Hippocampal formation (tissue), 2 donors: ENCODE measurements at places on chromosomes 7 and 10.

DNA sequence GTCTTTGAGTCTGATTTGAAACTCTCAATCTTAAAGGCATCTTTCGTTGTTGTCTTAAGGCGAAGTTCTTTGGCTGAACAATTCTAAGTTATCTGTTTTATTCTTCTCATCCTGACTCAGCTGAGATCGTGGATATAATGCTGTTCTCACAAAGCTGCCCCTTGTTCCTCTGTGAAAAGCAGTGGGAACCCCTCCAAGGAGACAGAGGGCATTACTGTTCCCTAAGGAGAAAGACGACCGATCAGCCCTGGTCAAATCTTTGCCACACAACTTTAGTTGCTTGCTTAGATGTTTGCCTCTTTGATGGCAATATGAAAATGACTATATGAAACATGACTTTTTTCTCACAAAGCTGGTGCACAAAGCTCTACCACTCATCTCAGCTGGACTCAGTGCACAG is 1016.7 kb downstream of the REEP3 start:
- peak; percentile 35 for DNase-seq

GRCh38 chr10:117260084-117260483 is 19.2 kb downstream of the SLC18A2 start:
- no peak for DNase-seq

- DNase-seq, result no peak
Measured at GRCh38 chr7:89064831-89065230, 269.3 kb upstream of the TEX47 start.

DNA sequence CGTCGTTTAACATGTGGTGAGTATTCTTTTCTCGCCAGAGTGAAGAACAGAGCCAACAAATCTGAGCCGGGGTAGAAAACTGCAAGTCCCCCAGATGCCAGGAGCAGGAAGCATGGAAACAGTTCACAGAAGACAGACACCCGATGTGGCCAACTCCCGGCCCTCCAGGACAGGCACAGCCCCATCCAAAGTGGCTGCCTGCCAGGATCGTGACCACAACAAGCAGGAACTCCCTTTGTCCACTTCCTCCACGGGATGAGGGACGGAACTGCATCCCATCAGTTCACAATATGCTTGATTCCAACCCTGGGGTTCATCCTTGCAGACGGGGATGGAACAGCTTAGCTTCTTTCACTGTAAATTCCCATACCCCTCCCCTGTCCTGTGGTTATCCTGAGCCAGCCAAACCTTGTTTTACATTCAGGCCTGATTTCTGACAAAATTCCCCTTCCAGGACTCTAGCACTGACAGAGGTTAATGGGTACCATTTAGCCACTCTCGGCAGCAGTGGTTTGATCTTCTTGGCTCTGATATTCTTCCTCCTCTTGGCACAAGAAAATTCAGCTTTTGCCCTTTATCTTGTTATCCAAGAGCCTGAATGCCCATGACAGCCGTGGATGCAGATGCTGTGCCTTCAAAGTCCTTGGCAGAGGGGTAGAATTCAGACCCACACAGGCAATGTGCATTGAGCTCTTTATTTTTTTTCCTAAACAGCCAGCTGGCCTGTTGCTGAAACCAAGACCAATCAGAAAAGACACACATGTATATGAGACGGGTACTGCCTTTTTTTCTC is 105.5 kb upstream of the FAM204A start:
- no peak for DNase-seq

GRCh38 chr10:11276449-11276990 is 258.8 kb downstream of the CELF2 start:
- DNase-seq, result no peak

DNA sequence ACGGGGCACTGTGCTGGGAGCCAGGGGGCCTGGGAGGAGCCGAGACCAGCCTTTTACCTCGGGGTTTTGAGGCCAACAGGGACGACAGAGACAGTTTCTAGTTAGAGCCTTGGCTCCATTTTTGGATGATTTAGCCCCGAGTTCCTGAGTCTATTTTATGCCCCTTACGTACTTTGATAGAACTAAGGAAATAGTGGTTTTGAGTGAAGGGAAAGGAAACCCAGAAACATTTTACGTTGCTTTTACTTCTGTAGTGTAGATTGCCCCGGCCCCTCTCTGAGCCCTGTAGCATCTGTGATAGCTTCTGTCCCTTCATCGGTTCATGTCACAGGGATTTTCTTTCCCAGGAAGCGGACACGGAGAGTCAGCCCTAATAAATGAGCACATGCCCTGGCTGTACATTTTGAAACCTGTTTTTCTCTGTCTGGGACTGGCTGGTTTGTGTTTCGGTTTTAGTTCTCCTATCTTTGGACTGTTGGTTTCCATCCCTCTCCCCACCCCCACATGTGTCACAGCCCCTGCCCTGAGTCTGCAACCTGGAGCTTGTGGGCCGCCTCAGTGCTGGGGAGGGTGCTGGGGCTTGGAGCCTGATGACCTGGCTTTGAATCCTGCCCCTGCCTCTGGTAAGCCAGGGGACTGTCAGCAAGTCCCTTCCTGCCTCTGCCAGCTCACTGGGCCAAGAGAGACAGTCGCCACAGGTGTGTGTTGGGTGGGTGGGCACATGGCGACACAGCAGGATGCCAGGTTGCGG is 6.9 kb upstream of the ORAI2 start:
- DNase-seq, result no peak

- no peak for DNase-seq
Measured at GRCh38 chr7:22587322-22587721, 87.3 kb upstream of the STEAP1B start.

- DNase-seq, result no peak
Measured at GRCh38 chr10:96676272-96677112, 43.8 kb downstream of the PIK3AP1 start.

DNA sequence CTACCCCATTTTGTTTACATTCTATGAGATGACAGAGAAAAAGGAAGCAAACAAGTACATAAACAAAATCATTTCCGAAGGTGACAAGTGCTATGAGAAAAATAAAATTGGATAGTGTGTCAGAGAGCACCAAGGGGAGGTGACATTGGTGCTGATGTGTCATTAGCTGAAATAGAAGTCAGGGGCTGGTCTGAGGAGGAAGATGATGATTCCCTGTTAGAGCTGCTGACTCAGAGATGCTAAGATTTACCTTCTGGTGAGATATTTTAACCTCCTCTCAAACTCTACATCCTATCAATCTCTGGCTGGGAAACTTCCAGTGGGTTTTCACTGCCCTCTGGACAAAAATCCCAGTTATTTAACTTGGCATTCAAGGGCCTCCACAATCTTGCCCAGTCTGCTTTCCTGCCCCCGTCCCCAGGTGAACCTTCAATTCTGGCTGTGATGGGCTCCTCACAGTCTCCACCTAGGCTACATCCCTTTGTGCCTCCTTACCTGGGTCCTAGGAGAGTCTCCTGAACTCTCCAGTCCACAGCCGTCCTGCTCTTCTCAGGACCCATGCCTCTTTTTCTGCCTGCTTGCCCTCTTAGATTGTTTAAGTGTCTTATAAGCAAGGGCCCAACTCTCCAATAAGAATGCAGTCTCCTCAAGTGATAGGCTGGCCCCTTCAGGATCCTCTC is 26.6 kb downstream of the DUSP5 start:
- no peak for DNase-seq
